CD14-positive monocyte (primary cell): ENCODE measurements at places on chromosomes 5 and 9.
A peak's percentile ranks its signal among the peaks of the same experiment; 100 is the strongest.

DNA sequence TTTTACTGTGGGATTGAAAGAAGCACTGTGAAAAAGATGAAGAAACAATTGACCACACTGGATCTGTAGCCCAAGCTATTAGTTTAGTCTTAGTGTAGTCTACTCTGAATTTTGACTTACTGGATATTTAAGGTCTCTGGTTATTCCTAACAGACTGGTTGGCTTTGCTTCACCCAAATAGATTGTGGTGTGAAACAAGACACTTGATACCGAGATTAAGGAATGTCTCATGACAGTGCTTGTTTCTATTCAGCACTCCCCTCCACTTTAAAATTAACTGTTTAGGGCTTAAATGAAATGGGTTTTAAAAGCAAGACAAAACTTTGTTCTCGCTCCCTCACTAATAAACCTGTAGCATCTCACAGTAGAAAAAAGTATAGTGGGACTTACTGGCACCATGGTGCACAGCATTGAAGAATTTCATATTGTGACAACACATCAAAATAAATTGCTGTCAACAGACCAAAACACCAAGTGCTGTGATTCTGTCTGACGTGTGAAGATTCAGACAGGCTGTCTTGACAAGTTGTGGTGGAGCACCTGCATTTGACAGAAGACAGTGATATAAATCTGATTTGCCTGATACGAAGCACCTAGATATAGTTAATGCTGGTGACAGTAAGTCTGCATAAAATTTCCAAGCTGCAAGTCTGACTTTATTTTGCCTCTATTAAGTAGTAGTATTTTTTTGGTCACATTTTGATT, 73.1 kb downstream of the PBX3 start:
- no peak for DNase-seq

GRCh38 chr9:120257483-120257882, 322.5 kb downstream of the CDK5RAP2 start:
- DNase-seq: no peak

- DNase-seq: no peak
Observed at GRCh38 chr5:168357876-168358275, 66.4 kb downstream of the WWC1 start.

DNA sequence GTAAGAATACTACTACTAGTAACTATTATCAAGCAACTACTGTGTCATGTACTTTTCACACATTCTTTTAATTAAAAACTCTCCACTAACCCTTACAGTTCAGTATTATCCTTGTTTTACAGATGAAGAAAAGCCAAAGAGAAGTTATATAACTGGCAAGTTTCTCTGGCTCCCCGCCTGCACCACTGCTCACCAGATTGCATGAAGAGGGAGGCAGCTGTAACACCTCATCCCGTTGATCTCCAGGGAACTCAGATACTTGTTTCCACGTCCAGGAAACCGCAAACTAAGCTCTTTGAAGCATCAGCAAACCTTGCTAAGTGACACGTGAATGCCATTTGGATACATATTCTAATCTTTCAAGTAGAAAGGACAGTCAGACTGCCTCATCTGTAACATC, 70.3 kb downstream of the RIGI start:
- no peak for DNase-seq

- DNase-seq: peak; percentile 71
Observed at GRCh38 chr5:82165740-82166530, 112.2 kb downstream of the RPS23 start.

GRCh38 chr5:117893211-117893610, 1095.1 kb downstream of the DTWD2 start:
- no peak for DNase-seq

DNA sequence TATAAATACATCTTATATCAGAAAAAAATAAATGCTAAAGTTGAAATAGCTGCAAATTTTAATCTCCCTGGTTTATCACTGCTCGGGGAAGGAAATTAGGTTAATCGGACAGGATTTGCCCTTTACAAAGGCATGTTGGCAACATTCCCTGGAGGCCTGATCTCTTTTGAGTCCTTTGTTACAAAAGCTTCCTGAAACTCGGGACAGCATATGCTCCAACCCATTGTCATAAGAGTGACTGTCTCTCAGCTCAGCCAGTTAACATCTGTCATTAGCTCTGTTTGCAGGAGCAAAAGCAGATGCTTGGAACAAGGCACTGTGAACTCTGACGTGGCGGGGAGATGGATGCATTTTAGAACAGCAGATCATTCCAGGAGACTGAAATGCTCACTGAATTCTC, 80.6 kb downstream of the MYO10 start:
- no peak for DNase-seq
